ENCODE measurements at places on chromosomes 13 and 19.
A peak's percentile ranks its signal among the peaks of the same experiment; 100 is the strongest.

DNA sequence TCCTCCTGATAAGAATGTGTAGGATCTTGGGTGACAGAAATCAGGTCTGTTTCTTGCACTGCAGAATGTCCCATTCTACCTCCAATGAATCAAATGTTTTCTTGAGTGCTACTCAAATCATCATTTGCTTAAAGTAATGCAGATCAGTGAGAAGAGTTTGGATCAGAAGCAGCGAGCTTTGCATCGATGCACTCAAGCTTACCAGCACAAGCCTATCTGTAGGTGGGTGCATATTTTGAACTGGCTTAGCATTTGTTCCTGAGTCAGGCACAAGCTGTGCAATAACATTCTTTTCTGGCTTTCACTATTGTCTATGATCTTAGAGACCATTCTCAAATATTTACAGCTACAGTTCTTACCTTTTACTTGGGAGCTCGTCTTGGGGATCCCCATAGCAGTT lies 109.5 kb downstream of the UBL3 start:
- DNase-seq: no peak

- peak; percentile 65 for DNase-seq
Measured at GRCh38 chr19:15280915-15281683, 48.9 kb upstream of the EPHX3 start.

GRCh38 chr13:80278706-80279105 lies 62.2 kb downstream of the SPRY2 start:
- no peak for DNase-seq

- no peak for DNase-seq
Measured at GRCh38 chr19:33450689-33451088, 70.9 kb downstream of the PEPD start.

DNA sequence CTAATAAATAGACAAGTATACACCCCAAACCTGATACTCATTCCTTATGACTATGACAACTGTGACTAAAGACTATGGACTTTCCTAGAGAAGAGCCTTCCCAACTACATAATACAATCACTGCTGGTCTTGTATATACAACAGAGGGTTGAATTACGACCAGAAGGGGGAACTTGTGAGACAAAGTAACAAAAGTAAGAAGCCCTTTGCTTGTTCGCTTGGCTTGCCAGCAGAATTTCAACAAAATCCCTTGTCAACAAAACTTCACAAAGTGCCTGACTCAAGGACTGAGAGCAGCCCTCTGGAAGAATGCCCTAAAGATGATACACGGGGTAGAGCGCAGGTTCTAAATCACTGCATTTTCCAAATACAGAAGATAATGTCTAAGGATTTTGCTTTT lies 99.4 kb downstream of the WASF3 start:
- DNase-seq: no peak

DNA sequence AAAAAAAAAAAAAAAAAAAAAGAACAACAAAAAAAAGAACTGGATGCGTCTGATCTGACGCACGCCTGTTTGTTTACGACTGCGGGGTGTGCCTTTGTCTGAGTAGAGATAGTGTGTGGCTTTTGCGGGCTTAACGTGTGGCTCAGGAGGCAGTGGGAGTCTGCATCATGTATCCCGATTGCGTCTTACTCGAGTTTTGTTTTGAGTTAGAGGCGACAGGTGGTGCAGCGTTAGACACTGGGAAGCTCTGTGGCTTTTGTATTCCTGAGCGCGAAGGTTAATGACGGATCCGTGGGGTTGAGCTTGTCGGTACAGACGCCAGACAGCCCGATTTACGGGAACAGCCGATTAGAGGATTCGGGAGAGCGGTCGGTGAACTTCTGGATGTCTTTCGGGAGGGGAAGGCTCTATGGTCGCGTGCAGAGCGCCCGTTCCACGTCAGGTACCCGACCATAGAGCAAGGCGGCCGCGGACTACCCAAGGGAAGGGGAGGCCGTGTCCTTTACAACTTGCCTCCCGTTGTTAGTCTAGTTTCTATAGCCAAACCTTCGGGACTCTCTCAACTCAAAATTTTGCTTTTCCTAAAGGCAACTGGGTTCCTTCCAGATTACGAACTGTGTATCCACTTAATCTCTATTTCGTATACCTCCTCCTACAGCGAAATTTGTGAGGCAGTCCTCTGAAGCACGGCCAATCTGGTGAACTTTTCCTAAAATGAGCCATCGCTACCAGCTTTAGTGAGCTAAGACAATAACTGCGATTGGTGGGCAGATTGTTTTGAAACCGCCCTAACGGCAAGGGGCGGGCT lies 926 bp upstream of the HNRNPUL1 start:
- peak; percentile 79 for DNase-seq
